ENCODE measurements at places on chromosomes 16 and 17. TPM values are rescaled to one million over a fixed set of nuclear protein-coding genes. Genes with fewer than 3 reads are reported as not detected.

The SMTNL2 gene
- 4.5 TPM for total RNA-seq

The RNF40 gene
- total RNA-seq, result 83.7 TPM

DNA sequence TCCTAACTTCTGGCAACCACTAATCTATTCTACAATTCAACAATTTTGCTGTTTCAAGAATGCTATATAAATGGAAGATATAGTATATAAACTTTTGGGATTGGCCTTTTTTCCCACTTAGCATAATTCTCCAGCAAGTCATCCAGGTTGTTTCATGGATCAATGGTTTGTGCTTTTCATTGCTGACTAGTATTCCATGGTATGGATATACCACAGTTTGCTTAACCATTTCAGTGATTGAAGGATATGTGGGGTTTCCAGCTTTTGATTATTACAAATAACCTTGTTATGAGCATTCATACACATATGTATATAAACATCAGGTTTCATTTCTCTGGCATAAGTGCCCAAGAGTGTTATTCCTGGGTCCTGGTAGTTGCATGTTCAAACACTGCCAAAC is 2.1 kb upstream of the FAM83G start:
- no peak for ATAC-seq
- H3K36me3 ChIP-seq, result no peaks in the 10 kb centered on the region
- H3K4me3 ChIP-seq, result no peak overlapping the region

DNA sequence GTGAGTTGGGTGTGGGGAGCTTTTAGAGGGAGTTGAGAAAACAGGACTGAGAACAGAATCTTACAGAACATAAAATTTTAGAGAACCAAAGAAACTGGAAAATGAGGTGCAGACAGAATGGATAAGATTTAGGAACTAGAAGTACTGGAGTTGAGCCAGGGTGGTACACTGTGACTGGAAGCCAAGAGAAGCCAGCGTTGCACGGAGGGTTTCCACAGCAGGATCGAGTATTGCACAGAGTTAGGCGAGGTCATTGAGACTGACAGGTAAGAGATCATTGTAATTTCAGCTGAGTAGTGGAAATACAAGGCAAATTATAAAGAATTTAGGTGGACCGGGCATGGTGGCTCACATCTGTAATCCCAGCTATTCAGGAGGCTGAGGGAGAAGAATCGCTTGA is 6.6 kb downstream of the GSDMA start:
- H3K4me3 ChIP-seq, result no peak overlapping the region
- peaks cover 63% of the 10 kb centered on the region for H3K27me3 ChIP-seq
- no peaks in the 10 kb centered on the region for H3K4me1 ChIP-seq
- H3K27ac ChIP-seq, result no peak overlapping the region
- ATAC-seq, result no peak

DNA sequence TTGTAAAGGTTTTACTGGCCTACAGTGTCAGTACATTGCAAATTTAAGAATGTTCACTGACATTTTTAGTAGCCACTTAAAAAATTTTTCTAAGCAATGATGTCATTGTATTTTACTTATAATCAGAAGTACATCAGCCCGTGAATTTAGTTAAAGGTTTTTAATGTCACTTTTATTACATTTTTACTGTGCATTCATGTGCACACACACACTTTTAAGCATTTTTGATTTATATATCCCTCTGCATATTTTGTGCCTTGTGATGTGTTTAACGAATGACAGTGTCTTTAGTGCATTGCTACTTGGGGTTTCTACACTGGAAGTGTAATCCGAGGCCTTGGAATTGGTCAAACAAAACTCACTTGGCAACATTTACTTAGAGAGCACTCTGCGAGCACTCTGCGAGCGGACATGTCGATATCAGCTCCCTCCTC is 190.4 kb downstream of the WWOX start:
- no peak for ATAC-seq
- H3K4me1 ChIP-seq, result peaks cover 30% of the 10 kb centered on the region
- H3K4me3 ChIP-seq, result no peak overlapping the region
- no peaks in the 10 kb centered on the region for H3K36me3 ChIP-seq

Measured in gastroesophageal sphincter (tissue), 4 donors.